ENCODE measurements at places on chromosomes 12 and 14.

- DNase-seq, result no peak
Observed at GRCh38 chr12:55875704-55876467, 33.1 kb upstream of the MMP19 start.

DNA sequence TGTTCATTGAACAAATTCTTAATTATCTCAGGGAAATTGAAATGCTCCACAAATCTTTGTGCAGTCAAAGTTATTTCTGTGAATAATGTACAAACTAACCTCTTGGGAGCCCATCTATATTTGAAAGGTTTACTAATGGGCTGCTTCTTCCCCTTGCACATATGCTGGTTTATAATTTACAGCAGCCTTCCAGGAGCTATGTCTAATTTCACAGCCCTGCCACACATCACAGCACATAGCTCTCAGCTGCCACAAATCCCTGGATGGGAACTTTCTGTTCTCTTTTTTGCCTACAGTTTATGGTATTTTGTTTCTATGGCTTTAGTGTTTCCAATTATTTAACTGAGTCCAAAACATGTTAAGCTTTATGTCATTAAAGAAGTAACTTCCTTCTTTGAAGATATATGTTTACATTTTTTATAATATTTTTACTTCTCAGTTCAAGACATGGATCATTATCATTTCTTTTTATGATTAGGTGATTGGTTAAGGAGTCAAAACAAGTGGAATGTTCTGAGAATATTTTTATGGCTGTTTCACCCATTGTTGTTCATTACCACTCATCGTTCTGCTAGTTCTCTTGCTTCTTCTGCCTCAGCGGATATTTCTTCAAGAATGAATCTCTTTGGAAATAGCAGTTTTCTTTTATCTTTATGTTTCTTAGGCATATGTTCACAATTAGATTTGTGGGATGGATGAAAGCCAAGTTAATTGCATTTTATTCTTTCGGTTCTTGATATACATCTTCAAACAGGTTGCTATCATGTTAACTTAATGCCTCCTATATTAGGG lies 475.6 kb upstream of the MIS18BP1 start:
- no peak for DNase-seq

DNA sequence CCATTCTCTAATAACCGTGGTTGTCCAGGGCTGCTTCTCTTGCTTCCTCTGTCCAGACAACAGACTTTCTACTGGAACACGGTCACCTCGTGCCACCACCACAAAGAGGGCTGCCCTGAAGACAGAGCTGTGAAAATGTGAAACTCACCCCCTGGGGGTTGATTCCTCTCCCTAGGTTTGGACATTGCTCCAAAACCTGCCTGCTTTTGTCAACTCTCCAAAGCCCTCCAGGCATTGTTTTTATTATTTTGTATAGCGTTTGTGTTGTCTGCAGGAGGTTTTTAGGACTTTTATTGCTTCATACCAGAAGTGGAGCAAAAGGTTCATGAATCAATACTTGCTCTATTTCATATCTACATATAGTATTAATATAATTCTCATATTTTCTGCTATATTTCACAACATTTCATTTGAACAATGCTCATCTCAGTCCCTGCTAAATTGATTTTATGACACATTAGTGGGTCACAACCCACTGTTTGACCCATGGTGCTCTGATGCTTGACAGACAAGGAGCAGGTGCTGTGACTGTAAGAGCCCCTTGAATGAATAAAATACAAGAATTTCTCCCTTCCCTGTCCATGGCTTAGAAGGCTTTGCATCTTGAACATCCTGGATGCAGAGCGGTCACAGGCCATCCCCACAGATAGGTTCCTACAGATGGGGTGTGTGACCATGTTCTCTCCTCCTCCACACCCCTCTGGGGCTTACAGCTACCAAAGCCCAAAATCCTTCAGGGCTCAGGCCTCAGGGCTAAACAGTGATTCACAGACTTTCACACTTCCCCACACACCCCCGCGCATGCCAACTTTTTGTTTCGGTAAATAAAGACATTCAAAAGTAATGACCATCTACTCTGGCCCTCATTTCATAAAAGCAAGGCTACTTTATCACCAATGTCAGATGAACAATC lies 20.6 kb upstream of the EML1 start:
- no peak for DNase-seq

GRCh38 chr12:29148596-29148910 lies 525 bp upstream of the FAR2 start:
- DNase-seq, result peak; percentile 10

DNA sequence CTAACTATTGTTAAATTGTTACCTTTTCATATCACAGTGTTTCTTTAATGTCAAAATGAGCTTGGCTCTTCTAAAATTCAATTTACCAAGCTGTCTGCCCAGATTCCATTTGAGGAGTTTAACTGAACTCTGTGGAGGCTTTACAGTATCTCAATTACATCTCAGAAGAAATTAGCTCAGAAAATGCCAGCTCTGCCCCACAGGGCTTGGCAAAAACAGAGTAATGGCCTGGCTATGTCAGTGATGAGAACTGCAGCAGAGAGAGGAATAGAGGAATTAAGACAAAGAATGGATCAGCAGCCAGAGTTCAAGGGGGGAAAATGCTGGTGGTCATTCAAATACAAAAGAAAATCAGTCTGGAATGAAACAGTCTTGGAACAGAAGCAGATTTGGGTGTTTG lies 15.8 kb upstream of the TMTC1 start:
- no peak for DNase-seq

DNA sequence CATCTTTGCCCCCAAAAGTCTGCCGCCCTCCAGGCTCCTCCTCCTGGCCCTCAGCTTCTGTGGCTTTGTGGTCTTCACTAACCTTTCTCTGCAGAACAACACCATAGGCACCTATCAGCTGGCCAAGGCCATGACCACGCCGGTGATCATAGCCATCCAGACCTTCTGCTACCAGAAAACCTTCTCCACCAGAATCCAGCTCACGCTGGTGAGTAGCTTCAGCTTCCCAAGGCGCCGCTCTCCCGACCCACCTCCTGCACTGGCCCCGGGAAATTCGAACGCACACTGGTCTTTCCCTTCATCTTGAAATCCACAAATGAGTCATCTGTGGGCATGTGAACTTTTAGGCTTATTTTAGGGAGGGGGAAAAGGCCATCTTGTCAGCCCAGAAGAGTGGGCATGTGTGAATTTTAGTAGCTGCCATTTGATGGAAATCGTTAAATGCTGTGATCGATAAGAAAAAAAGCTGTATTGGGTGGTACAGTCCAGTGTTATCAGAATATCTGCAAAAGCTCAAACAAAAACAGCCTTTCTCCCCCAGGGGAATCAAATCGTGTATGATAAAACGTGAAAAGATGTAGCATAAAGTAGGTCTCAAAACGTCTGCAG lies 700 bp downstream of the SLC35E3 start:
- peak; percentile 47 for DNase-seq

DNA sequence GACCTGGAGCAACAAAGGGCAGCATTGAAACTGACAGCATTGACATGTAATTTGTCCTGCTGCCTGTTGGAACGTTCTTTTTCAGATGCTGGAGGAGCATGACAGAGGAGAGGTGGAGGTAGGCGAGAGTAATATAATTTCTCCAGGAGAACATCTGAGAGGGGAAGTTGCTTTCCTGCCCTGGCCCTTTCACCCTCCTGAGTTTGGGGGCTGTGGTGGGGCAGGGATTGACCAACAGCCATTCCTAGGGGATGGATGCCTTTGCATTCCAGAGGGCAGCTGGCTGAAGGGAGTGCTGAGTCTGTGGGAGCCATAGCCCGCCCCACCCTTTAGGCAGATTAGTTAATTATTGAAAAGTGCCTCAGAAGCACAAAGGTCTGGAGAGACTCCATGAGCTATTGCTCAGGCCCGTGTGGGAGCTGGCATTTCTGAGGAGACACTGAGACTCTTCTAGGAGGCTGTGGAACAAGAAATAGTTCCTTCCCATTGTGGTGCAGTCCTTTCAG lies 73.5 kb downstream of the ARF6 start:
- DNase-seq, result no peak

DNA sequence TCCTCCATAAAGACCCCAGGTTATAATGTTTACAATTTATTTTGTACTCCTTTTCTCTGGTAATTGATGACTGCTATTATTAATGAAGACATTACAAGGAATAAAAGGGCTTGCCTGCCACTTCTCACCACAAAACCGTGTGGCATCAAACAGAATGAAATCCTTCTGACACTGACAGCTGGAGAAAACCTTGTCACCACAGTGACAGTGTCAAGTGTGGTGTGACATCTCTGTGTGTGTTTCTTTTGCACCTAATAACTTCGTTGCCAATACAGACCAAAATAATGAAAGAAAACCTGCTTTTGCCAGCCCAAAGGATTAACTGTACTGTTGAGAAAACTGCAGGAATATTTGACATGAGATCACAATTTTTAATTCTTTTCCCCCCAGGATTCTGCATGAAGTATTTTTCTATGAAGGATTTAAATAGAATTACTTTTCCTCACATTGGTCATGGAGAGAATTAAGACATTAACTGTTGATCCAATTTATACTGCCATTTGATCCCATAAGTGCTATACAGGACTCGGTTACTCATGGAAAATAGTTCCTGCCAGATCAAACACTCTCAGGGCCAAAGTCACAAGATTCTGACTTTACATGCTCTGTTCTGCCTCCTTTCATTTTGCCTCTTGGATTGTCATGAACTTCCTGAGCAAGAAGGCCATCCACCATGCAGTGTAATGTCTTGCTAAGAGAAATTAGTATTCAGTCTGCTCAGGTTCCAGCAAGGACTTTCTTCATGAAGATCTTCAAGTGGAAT lies 60.4 kb upstream of the IFNG-AS1 start:
- DNase-seq, result no peak

GRCh38 chr12:4286771-4287317 lies 13.3 kb downstream of the CCND2 start:
- DNase-seq, result no peak

DNA sequence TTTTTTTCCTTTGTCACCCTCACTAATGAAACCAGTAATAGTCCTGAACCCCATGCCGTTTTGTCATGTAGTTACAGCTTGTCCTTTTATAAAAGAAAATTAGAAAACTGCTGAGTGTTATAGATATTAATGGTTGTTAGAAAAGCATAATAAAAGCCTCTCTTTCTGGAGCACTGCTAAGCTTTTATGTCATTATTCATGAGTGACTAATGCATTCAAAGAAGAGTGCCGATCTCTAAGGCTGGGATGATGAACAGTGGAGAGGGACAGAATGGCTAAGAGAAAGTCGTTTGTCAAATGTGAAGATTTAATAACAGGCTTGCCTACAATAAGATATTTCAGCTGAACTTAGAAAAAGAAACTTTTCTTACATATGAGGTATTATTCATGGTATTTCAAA lies 121.6 kb downstream of the MGAT4C start:
- DNase-seq, result no peak

- no peak for DNase-seq
Observed at GRCh38 chr12:22018860-22019259, 27.2 kb upstream of the CMAS start.

- no peak for DNase-seq
Observed at GRCh38 chr14:103142026-103142425, 18.8 kb downstream of the TNFAIP2 start.

DNA sequence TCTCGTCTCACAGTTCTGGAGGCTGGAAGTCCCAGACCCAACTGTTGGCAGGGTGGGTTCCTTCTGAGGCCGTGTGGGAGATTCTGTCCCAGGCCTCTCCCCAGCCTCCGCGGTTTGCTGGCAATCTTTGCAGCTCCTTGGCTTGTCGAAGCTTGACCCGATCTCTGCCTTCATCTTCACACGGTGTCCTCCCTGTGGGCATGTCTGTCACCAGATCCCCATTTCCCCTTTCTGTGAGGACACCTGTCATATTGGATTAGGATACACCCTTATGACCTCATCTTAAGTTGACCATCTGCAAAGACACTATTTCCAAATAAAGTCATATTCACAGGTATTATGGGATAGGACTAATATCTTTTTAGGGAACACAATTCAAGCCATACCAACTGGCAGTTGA lies 22.6 kb upstream of the LRP1-AS start:
- DNase-seq, result no peak

- DNase-seq, result no peak
Observed at GRCh38 chr12:112422531-112422930, 3.8 kb downstream of the PTPN11 start.

GRCh38 chr14:62017651-62018230 lies 255.5 kb downstream of the SNAPC1 start:
- no peak for DNase-seq

DNA sequence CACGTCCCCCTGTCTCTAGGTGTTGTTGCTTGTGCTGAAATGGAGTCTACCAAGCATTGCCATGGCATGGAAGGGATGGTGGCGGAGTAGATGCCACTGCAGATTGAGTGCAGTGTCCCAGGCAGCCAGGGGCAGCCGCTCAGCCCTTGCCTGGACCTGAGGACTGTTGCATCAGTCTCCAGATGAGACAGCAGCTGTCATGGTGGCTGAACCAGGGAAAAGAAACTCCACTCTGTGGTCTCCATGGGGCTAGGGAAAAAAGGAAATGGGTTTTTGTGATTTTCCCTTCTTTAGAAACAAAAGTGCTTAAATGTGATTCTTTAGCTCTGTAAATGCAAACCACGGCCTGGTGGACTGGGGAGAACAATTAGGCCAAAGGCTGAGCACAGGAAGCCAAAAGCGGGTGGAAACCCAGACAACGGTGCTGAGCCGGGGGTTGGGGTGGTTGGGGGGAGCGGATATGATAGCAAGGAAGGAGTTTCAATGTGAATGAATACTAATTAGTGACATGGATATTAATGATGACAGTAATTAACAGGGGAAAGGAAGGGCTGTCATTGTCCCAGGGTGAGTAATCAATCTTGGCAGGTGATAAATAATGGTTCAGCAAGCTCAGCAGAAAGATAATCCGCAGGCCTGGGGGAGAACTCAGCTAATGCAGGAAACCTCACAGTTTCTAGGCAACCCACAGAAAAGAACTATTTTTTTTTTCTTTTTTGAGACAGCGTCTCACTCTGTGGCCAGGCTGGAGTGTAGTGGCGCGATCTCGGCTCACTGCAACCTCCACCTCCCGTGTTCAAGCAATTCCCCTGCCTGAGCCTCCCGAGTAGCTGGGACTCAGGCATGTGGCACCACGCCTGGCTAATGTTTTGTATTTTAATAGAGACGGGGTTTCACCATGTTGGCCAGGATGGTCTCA lies 442.6 kb downstream of the DPF3 start:
- DNase-seq, result no peak

- no peak for DNase-seq
Observed at GRCh38 chr12:82959821-82960220, 273.1 kb downstream of the TMTC2 start.

GRCh38 chr12:79883216-79883615 lies 51.7 kb downstream of the PPP1R12A start:
- no peak for DNase-seq

GRCh38 chr12:124480469-124481256 lies 86.7 kb downstream of the NCOR2 start:
- DNase-seq, result no peak

- no peak for DNase-seq
Observed at GRCh38 chr14:103149351-103150237, 26.3 kb downstream of the TNFAIP2 start.

DNA sequence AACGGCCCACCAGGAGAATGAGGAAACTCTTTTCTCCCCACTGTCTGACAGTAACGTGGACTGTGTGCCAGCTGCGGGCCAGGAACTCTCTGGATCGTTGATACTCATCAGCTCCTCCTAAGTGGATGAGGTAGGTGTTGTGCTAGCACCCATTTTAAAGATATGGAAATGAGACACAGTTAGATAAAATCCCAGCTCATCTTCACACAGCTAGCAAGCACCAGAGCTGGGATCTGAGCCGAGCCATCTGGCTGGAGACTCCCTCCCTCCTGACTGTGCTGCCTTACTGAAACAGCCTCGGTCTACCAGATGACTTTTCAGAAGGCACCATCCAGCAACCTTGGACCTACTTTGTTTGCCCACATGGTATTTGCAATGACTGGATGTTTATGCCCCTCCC lies 49.2 kb downstream of the TMEM132D start:
- DNase-seq, result no peak

- DNase-seq, result no peak
Observed at GRCh38 chr12:88698471-88698870, 118.2 kb upstream of the KITLG start.

Data from right lung (tissue), 10 donors.